ENCODE measurements at places on chromosomes 7 and 10.

GRCh38 chr7:20223356-20223755 is 6.2 kb upstream of the MACC1 start:
- no peak for DNase-seq

- peak; percentile 58 for DNase-seq
These were observed at the start of gene BMI1 for GRCh38 chr10:22320591-22321155. BMI1 (plus strand) TSS chr10:22321099; CDS start chr10:22326450, 5,351 bp downstream.

DNA sequence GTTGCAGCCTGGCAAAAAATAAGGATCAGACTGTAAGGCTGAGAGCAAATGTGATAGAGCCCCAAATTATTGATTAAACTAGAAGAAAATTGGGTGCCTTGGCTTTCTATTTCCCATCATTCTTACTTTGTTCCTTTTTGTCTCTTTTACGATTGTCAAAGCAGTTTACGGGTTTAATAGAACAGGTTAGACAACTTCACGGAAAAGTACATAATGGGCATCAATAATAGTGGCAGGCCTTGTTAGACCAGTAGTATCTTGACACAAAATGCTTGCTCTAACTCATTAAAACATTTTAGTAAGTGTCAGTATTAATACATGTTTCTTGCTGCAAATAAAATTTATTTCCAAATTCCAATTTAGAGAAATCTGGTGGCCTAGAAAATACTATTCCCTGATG is 14.5 kb upstream of the GGCT start:
- no peak for DNase-seq

GRCh38 chr10:43002596-43002995 is 74.3 kb upstream of the RET start:
- DNase-seq = no peak

- DNase-seq = no peak
These were observed 27.1 kb downstream of the PCGF5 start for GRCh38 chr10:91247360-91248111.

- no peak for DNase-seq
These were observed 221.2 kb downstream of the CELF2 start for GRCh38 chr10:11238893-11239292.

- DNase-seq = no peak
These were observed 28.9 kb downstream of the GNAT3 start for GRCh38 chr7:80482950-80483349.

DNA sequence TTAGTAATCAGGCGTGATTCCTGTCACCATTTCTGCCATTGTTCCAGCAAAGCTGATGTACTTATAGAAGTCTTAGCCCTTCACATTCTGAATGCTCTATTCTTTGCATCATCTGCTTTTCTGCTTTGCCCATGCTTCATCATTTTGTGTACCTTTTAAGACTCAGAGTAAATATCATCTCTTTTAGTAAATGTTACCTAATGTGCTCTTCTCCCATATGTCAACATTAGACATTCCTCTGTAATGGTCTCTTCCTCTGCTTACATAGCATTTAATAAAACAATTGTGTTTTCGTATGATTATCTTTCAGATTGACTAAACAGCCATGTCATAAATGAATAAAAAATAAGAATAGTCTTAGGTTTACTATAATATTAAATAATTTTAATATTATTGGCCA is 719.6 kb upstream of the GRM3 start:
- DNase-seq = no peak

DNA sequence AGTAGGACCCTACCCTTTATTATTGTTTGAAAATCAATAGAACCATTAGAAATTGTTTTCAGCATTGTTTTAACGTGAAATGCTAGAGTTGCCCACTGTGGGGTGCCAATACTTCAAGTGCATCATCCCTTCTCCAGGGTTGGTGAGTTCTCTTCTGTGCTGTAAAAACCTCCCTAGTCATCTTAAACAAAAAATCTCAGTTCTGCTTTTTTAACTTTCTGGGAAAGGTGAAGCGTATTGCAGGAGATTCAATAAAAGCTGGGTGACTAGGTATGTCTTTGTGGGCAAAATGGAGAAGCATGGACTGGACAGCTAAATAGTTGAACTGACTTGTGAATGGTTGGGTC is 699.1 kb downstream of the SUGCT start:
- no peak for DNase-seq

DNA sequence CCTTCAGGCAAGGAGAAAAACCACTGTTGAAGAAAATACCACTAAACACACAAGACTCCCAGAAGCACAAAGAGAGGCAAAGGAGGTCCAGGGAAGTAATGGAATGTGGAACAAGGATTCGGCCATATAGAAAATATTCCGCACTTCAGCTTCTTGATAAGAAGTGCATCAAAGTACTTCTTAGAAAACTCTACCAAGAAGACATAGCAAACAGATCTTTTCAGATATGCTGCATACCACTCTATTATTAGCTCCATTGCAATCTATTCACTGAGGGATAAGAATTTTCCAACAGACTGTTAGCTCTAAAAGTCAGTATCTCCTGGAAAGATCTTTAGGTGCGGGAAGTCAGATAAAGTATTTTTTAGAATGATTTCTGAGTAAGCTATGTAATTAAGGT is 231.8 kb downstream of the WDR11 start:
- no peak for DNase-seq

DNA sequence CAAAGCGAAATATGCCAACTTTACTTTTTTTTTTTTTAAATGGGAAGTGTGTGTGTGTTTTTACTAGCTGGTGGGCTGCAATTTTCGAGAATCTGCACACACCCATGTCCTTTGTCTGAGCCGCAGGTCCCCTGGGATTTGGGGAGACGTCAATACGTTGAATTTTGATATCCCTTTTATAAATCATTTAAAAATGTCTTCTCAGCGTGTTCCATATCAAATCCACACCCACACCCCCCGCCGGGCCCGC is 404 bp upstream of the FMC1 start:
- DNase-seq = no peak

- DNase-seq = no peak
These were observed 8.8 kb downstream of the DLX5 start for GRCh38 chr7:97015756-97016380.

Data from activated T-helper 1 cell treated with Interleukin-2 at 50 U/mL for 16 hours (primary cell).